ENCODE measurements at places on chromosomes 12 and 14.

- no peak for DNase-seq
Observed at GRCh38 chr12:124222368-124223245, 72.3 kb upstream of the RFLNA start.

DNA sequence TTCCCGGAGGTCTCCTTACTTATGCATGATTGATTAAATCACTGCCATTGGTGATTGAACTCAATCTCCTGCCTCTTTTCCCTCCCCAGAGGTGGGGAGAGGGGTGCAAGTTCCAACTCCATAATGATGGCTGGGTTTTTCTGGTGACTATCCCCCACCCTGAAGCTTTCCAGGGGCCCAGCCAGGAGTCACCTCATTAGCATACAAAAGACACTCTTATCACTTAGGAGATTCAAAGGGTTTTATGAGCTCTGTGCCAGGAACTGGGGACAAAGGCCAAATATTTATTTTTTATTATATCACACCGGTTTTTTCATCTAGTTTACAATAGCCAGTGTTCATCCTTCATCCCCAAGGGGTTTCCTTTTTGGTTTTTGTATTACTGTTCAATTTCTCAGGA is 300.7 kb downstream of the ETNK1 start:
- no peak for DNase-seq

- no peak for DNase-seq
Observed at GRCh38 chr14:67973436-67973835, 153.9 kb downstream of the RAD51B start.

DNA sequence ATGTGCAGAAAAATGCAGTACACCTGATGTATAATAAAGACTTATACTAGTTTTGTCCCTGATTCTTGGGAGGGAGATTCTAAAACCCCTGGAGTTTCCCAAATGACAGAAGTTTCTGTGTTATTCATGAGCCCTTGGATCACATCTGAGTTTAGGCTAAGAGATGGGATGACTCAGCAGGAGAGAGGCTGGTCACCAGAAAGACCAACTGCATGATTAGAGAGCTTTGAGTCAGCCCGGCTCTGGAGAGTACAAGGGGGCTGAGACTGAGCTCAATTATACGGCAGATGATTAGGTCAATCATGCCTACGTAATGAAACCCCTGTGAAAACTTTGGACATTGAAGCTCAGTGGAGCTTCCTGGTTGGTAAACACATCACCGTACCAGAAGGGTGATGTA is 174.2 kb downstream of the SSPN start:
- no peak for DNase-seq
